CD4-positive, alpha-beta T cell treated with Interleukin-4 for 1 hour (primary cell): ENCODE measurements at places on chromosomes 13 and 19.

DNA sequence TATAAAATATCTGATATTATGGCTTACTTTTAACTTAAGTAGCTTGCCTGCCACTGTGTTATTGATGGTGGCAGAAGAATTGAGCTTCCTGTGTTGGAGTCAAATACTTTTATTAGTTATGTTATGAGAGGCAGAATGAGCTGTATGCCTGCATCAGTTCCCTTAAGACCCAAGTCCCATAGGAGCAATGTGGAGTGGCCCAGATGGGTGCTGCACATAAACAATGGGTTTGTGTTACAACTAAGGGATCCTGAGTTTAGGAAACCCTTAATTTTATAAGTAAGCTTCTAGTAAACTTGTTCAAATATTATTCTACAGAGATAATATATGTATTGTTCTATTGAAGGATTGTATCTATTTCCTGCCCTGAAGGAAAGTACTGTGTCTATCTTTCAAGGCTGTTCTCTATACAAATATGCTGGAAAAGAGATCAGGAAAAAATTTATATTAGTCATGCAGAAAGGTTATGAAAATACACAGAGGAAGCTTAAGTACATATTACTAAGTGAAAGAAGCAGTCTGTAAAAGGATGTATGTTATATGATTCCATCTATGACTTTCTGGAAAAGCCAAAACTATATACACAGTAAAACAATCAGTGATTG, 2018.0 kb upstream of the PCDH20 start:
- DNase-seq = no peak

DNA sequence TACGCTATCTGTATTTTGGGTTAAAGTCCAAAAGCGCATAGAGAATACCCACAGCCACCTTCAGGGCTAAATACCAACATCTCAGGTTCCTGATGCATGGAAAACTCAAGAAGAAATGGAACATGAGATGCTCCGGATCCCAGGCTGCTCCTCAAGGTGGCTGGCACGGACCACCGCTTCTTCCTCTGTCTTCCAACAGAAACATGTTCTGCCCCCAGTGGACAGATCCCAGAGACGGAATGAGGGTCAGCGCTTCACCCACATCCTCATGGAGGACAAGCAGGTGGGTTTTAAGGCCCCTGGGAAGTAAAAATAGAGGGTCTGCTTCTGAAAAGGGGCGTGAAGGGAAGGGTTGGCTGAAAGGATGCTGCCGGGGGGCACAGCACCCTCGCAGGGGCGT, 17.3 kb downstream of the COL4A1 start:
- no peak for DNase-seq

GRCh38 chr19:36111200-36111539, 227 bp downstream of the OVOL3 start:
- no peak for DNase-seq

DNA sequence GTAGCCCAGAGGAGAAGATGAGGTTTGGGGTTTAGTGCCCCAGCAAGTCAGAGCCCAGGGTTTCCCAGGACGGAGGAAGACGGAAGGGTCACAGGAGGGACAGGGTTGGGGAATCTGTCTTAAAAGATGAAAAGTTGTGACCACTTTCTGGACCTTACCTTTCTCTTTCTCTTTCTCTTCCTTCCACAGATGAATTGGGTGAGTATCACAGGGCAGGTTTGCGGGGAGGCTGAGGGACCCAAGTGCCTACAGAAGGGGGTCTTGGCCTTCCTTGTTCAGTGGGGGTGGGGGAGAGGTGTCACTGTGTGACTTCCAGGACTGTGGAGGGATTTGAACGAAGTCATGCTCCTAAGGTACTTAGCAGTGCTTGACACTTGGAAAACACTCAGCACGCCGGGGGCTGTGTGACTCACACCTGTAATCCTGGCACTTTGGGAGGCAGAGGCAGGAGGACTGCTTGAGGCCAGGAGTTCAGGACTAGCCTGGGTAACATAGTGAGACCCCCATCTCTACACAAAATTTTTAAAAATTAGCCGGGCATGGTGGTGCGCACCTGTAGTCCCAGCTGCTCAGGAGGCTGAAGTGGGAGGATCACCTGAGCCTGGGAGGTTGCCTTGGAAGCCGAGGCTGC, 8.5 kb downstream of the RELB start:
- DNase-seq = no peak

DNA sequence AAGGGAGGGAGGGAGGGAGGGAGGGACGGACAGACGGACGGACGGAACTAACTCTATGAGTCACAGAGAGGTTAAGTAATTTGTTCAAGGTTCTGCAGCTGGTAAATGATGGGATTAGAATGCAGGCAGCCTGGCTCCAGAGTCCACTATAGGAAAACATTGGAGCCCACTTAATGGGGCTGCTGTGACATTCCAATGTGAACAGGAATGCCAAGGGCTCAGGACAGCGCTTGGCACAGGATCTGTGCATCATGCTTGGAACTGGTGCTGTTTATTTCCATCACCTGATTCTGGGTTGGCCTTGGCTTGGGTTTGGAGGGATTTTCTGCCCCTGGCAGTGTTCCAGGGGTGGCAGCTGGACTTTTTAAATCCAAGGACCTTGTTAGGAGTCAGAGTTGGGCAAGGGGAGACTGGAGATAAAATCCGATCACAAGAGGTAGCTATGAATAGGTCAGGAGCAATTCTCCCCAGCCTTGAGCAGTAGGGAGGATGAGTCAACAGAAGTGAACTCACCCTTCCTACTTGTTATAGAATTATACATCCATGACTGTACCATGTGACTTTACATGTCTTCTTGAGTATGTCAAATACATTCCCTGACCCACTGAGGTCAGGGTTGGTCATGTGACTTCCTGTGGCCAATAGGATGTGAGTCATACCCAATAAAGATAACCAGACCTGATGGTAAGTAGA, 7.8 kb upstream of the HIF3A start:
- no peak for DNase-seq

DNA sequence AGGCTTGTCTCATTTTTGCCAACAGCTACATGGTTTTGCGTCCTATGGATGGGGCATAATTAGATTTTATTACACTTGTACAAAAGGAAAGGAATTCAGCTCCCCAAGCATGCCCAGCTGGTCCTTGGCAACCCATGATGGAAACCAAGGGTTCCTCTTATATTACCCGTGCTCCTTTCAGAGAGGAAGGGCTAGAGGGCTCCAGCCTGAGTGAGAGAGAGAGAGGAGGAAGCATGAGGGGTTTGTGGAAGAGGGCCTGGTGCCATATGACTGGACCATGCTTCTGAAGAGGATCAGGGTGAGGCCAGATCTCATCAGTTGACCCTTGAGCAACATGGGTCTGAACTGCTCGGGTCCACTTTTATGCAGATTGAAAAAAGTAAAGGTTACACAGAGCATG, 3.5 kb upstream of the RPS9 start:
- no peak for DNase-seq

- DNase-seq = no peak
Measured at GRCh38 chr19:41784312-41784711, 12.1 kb upstream of the CEACAM3 start.

- DNase-seq = peak; percentile 44
Measured at GRCh38 chr13:23899555-23899954, 2.3 kb upstream of the C1QTNF9B start.

DNA sequence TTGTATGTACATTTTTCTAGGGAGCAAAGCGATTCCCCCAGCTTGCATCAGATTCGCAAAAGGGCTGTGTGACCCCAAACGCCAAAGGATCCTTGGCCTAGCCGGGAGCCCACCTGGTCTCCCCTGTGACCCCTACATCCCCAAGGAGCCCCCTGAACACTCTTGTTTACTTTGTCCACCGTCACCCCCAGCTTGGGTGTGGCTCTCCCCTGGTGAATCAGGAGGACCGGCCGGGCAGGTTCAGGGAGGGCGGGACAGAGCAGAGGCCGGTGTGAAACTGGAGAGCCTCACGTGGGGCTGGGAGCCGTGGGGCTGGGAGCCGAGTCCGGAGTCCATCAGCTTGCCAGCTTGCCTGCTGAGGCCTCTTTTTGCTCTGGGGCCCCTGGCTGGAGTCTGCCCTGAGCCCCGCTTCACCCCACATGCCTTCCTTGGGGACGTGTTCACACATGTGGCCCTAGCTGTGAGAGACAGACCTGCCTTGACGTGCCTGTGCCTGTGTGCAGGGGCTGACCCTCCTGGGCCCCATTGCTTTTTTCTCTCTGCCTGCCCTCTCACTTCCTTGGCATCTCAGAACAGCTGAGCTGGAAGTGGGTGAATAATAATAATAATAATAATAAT, 2.0 kb downstream of the ITPKC start:
- no peak for DNase-seq

- DNase-seq = no peak
Measured at GRCh38 chr13:22040810-22041364, 370.0 kb downstream of the FGF9 start.

DNA sequence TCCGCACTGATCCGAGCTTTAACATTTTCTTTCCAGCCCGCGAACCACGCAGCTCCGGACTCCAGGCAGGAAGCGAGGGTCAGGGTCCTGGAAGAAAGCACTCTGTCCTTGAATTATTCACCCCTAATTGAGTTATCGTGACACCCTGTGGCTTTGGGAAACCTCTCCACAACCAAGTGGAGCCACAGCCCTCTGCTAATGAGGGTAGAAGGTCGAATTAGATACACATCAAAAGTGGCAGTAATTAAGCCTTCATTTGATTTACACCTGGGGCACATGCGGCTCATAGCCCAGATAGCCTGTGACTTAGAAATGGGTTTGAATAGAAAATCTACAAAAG, 15.9 kb upstream of the RNF17 start:
- DNase-seq = no peak

DNA sequence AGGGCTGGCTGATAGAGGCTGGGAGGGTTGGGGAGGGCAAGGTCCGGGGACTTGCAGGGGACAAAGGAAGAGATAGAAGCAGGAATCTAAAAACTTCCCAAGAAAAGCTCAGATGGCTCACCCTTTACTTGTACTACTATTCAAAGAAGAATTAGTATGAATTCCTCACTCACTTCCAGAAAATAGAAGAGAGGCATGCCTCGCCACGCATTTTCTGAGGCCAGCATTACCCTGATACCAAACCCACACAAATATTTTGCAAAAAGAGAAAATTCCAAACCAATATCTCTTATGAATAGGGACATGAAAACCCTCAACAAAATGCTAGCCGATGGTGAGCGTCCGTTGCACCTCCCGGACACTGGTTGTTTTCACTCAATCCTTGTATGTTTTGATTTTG, 54.0 kb downstream of the ING1 start:
- DNase-seq = no peak

GRCh38 chr13:42334329-42334706, 62.4 kb downstream of the AKAP11 start:
- DNase-seq = no peak

DNA sequence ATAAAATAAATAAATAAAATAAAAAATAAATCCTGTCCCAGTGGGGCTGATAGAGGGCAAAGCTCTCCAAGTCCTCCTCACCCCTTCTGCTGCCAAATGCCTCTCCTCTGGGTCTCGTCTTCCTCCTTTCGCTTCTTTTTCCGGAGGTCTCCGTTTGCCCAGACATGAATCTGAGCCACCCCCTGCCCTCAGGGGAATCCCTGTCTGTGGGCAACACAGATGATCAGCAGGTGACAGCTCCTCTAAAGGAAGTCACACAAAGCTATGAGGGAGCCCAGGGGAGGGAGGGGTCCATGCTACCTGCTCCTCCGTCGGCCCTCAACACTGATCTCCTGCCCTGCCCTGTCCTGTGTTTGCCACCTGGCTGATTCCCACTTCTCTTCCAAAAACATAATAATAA, 479 bp downstream of the TMEM150B start:
- DNase-seq = no peak

DNA sequence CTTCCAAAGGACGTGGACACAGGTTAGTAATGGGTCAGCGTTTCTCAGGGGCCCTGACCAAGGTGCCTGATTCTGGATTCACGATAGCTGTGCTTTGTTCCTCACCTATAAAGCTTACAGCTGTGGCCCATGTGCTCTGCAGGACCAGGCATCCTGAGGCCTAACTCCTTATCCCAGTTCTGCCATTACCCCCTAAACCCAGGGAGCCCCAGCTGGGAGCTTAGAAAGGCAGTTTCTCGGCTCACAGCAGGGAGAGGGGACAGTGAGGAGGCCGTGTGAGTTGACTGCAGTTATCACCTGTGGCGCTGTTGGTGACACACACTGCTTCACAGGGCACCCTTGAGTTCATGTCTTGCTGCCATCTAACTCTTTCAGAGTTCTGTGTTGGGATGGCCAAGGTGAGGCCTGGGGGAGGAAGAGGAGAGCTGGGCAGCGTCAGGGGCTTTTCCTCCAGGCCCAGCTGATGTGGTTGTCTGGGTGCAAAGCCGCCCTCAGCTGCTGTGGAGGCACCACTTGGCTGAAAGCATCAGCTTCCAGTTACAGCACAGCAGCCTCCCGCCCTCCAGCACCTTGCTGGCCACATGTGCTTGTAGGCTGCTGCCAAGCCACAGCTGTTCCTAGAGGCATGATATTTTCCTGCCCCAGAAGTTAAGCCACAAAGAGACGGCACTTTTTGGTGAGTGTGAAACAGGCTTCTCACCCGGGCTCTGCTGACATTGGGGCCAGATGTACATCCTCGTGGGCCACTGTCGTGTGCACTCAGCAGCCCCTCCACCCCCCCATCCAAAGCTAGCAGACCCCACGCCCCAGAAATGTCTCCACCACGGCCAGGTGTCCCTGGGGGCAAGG, 99.6 kb upstream of the MCF2L start:
- peak; percentile 8 for DNase-seq

GRCh38 chr13:26983543-26984320, 187.9 kb downstream of the USP12 start:
- no peak for DNase-seq

DNA sequence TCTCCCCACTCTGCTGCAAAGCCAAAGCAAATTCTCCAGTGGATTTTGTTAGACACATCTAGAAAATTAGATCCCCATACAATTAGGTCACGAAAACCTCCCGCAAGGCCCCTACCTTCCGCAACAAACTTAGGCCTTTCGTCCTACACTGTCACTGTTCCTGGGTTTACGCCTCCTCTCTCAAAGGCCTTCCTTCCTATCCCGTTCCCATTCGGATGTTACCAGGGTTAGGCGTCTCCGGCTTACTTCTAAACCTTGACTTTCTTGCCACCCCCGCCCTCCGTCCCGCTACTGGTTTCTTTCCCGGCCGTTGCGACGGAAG, 754 bp downstream of the RNF6 start:
- DNase-seq = no peak

DNA sequence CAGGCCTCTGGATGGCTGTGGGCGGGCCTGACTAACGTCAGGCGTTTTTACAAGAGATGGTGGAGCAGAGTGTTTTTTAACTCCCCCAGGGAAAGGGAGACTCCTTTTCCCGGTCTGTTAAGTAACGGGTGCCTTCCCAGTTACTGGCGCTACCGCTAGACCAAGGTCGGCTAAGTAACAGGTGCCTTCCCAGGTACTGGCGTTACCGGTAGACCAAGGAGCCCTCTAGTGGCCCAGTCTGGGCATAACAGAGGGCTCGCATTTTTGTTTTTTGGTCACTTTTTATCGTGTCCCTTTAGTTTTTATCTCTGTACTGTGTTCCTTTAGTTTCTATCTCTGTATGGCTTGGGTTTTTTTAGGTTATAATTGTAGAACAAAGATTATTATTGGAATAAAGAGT, 10.0 kb downstream of the ZNF383 start:
- DNase-seq = peak; percentile 28
